MCF 10A (cell line): ENCODE measurements at places on chromosomes 5 and 9.
A peak's percentile ranks its signal among the peaks of the same experiment; 100 is the strongest.

DNA sequence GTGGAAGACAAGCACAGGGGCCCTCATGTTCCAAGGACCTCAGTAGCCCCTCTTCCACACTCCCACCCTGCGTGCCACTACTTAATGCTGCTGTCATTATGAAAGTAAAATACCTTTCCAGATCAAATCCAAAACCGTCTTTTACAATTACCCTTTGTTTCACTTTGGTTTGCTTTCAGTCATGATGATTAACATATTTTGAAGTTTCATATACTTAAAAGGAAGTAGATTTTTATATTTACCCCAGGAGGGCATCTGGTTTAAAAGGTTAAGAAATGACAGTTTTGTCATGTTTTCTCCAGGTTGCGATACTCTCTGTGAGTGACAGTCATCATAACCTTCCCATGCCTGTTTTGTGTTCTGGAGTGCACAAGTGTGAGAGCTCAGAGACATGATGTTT is 13.5 kb upstream of the MAP1B start:
- DNase-seq: no peak

DNA sequence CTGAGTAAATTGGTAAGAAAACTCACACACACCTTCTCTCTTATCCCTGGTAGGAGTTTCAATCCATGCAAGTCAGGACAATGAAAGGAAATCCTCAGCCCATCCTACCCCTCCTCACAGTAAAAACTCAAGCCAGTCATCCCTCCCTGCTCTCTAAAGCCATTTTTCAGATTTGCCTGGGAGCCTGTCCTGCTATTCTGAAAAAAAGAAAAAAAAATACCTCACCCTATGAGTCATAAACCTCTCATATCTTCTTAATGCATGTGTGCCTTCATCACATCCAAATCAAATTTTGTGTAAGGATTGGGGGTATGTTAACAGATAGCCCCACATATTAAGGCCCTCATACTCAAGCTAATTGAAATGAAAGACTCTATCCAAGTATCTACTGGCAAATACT is 14.1 kb downstream of the UGT3A2 start:
- DNase-seq: no peak

- peak; percentile 98 for DNase-seq
Observed at GRCh38 chr5:59792983-59793585, 100.4 kb downstream of the PDE4D start.

GRCh38 chr9:78830301-78830700 is 533.4 kb downstream of the PSAT1 start:
- DNase-seq: no peak

GRCh38 chr5:151075698-151076331 is 5.0 kb downstream of the TNIP1 start:
- peak; percentile 75 for DNase-seq

- DNase-seq: peak; percentile 77
Observed at GRCh38 chr5:130333089-130333488, 428.8 kb downstream of the CHSY3 start.

GRCh38 chr9:79641070-79641469 is 69.3 kb downstream of the TLE4 start:
- DNase-seq: no peak

DNA sequence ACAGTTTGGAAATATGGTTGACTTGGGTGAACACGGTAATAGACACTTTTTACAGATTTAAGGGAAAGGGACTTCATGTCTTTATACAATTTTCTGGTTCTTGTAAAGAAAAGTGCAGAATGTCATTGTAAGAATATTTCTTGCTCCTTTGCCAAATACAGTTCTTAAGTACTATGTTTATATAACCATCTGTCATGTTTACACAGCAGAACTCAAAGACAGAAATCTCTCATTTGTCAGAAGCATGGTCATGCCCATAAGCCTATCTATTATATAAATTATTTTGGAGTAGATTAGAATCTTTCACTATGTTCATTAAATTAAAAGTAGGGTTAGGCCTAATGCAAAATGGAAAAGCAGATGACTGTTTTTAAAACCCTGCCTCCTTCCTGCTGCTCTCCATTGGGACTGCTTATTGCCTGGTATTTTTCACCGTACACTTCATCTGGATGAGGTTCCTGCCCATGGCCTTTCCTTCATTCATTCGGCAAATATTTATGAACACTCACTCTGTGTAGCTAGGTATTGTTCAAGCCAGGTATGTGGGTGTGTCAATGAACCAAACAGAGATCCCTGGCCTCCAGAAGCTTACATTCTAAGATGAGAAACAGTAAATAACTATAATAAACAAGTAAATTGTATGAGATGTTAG is 558.1 kb downstream of the NR2F1-AS1 start:
- DNase-seq: no peak

DNA sequence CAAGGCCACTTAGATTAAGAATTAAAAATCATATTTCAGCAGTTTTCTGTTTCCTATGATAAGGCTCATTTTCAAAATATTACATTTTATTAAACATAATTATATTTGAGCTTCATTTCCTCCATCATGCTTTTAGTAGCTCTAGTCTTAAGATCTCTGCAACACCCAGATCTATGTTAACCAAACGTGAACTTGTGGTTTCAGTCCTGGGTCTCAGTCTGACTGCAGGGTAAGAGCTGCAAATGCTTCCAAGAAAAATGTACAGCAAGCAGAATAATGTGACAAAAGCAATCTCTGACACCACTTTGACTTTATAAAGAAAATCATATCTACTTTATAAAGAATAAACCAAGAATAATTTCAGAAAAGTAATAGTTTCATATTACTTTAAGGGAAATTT is 512.4 kb downstream of the SEMA5A start:
- no peak for DNase-seq

DNA sequence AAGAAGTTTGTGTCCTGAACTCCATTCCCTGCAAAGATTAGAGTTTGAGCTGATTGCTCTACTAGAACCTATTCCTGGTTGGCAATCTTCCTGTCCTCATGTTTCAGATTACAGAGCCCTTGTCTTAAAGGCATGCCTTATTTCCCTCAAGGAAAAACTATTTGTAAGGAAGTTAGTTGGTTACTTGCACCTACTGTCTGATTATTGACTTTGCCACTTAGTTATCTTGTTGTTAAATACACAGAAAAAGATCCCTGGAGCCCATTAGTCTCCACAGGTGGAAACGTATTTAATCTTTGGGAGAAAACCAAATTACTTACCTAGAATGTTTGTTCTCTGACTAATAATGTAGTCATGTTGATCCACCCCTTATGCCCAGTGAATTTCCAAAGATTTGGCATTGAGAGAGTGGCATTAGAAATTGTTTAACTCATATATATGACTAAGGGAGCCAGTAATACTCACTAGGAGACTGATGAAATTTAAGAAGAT is 132.3 kb upstream of the ELL2 start:
- DNase-seq: peak; percentile 90

DNA sequence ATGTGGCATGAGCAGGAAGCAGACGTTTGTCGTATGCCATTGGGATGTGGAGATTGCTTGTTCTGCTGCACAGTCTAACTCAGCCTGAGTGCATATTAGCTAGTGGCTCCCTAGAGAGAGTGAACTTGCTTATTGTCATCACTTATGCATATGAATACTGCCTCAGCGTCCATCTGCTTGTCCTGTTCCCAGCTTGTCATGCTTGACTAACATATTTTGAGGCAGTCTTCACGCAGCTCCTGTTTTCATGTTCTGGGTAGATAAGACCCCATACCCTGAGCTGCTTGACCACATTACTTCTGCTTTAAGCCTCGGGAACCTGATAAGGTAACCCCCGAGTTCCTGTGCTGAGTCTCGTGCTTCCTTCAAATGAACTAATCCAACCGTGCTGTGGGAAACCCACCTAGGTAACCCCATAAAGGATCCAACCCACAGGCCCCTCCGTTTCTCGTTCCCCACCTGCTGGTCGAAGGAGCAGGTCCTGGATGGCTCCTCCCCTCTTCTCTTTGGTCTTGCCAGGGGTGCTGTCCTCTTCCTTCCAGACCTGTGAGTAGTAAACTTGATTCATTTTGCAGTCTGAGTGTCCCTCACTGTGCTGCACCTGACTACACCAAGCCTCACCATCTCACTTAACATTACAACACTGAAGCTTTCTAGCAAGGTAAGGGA is 25.0 kb downstream of the ANKRD33B start:
- no peak for DNase-seq

GRCh38 chr5:132260714-132261551 is 3.4 kb downstream of the PDLIM4 start:
- DNase-seq: peak; percentile 97

- no peak for DNase-seq
Observed at GRCh38 chr9:28960602-28961001, 1387.3 kb upstream of the C9orf72 start.

GRCh38 chr5:105501315-105501714 is 1938.7 kb upstream of the NUDT12 start:
- no peak for DNase-seq

- DNase-seq: no peak
Observed at GRCh38 chr9:131461166-131461565, 41.6 kb upstream of the POMT1 start.

DNA sequence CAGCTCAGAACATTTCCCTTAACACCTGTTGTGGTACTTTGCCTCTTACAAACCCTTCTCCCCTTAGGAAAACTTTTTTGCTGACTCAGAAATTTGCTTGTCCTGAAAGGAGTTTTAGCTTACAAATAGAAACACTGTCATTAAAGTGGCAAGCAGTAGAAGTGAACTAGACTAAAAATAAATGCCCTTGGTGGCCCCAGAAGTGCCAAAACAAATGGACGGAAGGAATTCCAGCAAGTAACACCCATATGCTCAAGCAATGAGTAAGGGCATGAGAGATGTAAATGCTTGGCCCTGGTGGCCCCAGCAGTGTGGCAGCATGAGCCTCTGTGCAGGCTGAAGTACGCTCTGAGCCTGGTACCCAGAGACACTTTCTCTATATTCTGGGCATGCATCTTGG is 8.6 kb downstream of the VLDLR start:
- DNase-seq: no peak

- DNase-seq: no peak
Observed at GRCh38 chr9:135002336-135002735, 84.6 kb upstream of the FCN1 start.

DNA sequence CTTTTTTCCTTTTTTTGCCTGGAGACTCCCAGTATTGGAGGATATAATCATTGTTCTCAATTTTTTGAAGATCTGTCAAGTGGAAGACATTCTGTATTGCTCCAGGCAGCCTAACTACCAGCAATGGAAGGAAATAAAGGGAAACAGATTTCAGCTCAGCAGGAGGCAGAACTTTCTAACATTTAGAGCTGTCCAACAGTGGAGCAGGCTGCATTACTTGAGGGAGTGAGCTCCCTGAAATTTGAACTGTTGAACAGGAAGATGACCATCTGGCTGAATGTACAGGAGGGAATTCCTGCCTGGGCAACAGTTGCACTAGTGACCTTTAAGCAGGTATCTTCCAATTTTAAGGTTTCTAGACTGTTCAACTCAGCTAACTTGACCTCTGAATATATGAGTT is 1.1 kb upstream of the GAPVD1 start:
- no peak for DNase-seq

- DNase-seq: no peak
Observed at GRCh38 chr5:1015507-1015906, 6.9 kb downstream of the NKD2 start.

- DNase-seq: no peak
Observed at GRCh38 chr9:114973216-114973615, 42.8 kb upstream of the TNFSF8 start.

- DNase-seq: no peak
Observed at GRCh38 chr5:64972591-64972990, 203.9 kb downstream of the CWC27 start.

DNA sequence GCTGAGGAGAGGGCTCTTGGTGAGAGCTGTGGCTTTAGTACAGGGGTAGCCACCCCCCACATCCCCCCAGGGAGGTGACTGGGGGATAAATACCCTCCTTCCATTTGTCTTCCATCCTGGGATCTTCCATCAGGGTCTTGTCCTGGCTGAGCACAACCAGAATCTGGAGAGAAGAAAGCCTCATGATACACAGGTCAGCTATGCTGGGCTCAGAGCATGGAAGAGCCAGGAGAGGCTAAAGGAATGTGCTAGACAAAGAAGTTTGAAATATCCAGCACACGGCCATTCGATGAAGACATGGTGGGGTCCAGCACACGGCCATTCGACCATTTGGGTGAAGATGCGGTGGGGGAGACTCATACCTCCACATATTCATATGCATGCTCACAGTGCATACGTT is 30.0 kb downstream of the ROPN1L start:
- no peak for DNase-seq

- no peak for DNase-seq
Observed at GRCh38 chr9:1047591-1048230, 2.4 kb upstream of the DMRT2 start.

DNA sequence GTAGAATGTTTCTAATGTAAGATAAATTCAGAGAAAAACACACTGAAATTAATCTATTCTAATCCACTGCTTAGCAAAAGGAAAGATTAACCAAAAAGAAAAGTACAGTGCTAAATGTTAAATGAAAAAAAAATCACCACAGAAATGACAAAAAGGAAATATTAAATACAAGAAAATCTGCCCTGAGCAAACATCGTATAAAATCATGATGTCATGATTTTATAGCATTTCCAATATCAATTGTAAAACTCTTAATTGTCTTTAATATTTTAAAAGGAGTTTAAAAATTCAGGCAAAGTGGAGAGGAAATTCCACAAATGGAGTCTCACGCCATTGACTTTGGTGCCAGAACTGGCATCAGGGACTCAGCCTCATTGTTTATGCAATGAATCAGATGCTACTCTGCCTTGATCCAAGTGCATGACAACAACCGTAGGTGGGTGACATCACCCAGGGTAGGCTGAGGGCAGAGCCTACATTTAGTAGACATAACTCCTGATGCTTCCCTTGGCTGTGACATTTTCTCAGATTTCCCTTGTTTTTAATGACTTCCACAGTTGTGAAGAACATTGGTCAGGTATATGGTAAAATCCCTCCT is 696.8 kb downstream of the SEMA5A start:
- peak; percentile 73 for DNase-seq

DNA sequence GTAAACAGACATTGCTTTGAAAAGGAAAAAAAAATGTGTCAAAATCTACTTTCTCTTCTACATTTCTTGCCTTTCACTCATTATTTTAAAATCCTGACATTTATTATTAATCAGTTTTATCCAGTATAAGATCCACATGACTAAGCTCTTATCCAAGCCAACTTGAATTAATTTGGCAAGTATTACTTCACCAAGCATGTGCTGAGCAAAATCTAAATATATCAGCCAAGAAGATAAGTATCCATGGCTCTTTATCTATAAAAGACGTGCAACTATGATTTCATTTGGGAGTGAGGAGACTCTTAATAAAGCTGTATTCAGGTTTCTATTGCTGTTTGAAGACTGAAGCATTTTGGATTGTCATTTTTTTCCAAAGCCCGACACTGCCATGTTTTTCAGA is 221.3 kb downstream of the TRIM36 start:
- DNase-seq: no peak

- no peak for DNase-seq
Observed at GRCh38 chr5:140111011-140111858, 2.7 kb upstream of the PURA start.

DNA sequence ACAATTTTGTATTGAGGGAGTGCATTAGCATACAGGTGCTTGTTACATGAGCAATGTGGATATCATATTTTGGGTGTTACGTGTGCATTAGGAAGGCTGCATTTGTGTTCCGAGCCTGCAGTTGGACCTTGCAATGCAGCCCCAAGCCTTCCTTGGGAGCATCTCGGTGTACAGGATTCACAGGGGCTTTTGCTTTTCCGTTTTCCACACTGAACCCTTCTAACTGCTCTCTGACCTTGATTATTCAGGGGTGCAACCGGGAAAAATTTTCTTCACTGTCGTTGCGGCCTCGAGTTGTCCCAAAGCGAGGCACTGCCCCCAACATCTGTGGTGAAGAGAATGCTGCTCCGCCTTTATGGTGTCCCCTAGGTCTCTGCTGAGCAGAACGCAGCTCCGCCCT is 80.1 kb upstream of the PLEKHG4B start:
- peak; percentile 31 for DNase-seq
